ENCODE measurements at places on chromosomes 6 and 20.
A peak's percentile ranks its signal among the peaks of the same experiment; 100 is the strongest.

DNA sequence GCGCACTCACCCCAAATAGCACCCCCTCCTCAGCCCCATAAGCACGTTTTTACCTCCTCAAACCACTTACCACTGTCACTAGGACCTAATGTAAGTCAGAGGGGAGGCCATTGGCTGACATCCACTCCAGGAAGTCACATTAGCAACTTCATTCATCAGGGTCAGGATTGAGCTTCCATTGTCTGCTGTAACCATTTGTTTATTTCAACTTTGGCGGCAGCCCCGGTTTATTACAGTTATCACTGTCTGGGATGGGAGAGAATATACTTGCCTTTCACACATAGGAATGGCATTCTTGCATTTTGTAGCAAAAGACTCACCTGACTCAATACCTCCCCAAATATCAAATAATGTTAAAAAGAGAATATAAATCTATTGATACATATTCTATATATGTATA, 38.3 kb downstream of the MAFB start:
- no peak for DNase-seq

DNA sequence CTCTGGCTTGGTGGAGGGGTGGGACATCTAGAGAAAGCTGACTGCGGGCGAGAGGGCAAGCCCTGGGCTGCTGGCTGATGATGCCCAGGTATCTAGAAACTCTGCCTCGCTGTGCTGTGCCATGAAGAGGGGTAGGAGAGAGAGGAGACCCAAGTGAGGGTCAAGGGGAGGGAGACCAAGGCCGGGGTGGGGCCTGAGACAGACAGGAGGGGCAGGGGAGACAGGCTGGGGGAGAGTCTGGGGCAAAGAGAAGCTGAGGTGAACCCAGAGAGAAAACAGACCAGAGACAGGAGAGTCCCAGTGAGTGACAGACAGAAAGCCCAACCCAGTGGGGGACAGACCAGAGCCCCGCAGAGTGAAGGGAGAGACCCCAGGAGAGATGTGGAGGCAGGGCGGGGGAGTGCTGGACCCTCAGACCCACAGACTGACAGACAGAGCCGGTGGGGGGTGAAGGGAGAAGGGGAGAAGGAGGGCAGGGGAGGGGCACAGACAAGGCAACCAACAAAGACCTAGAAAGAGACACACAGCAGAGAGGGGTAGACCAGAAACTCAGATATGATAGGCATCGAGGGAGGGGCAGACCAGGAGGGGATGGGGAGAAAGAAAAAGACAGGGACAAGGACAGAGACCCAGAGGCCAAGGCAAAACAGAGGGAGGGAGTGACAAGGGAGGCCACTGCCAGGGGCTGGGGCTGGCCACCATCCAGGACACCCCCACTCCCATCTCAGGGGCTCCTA, 5.9 kb downstream of the TEAD3 start:
- DNase-seq = no peak

GRCh38 chr20:18589941-18590674, 2.3 kb downstream of the DTD1 start:
- DNase-seq = no peak

- peak; percentile 43 for DNase-seq
These were observed 90.0 kb downstream of the SASH1 start for GRCh38 chr6:148432462-148433195.

- no peak for DNase-seq
These were observed 31.5 kb downstream of the SNX5 start for GRCh38 chr20:17936761-17937732.
